Tibial nerve (tissue), 4 donors: ENCODE measurements at places on chromosomes 6 and 20. TPM values are rescaled to one million over a fixed set of nuclear protein-coding genes. Genes with fewer than 3 reads are reported as not detected.

- no peaks in the 10 kb centered on the region for H3K36me3 ChIP-seq
- DNase-seq: no peak
- H3K4me1 ChIP-seq: no peaks in the 10 kb centered on the region
- peaks cover 7% of the 10 kb centered on the region for H3K27me3 ChIP-seq
These were observed 27.9 kb downstream of the ZNF334 start for GRCh38 chr20:46485431-46485830.

DNA sequence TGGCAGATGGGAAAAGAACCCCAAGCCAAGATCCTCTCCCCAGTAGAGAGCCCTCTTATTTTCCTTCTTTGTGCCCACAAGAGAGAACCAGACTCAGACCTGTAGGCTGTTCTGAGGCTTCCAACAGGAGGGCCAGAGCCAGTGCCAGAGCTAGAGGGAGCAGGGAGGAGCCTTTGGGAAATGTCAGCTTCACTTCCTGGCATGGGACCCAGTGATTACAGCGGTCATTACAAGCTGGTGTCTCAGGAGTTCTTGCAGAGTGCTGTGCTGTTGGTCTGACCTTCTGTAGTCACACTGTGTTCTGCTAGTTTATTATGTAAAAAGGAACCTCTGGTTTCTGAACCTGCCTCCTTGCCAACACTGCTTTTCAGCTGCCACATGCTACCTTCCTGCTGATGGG, 38.9 kb downstream of the STK35 start:
- H3K36me3 ChIP-seq: peaks cover 5% of the 10 kb centered on the region
- DNase-seq: peak; percentile 57
- no peak overlapping the region for H3K27ac ChIP-seq
- H3K4me3 ChIP-seq: no peak overlapping the region
- H3K27me3 ChIP-seq: no peaks in the 10 kb centered on the region

DNA sequence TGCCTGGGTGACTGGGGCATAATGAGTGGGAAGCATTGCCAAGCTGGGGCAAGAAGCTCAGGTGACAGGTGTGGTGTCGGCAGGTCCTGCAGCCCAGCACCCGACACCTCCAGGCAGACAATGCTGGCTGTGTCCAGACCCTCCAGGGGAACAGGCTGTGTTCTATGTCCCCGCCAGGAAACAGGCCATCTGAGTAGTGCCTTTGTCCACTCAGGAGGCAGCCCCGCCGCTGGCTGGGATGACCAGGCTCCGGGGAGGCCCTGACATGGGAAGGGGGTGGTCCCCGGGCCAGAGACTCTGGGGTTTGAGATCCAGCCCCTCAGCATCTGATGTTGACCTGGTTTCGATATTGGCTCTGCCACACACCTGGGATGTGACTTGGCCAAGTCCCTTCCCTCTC, 28.4 kb downstream of the SNPH start:
- no peaks in the 10 kb centered on the region for H3K27me3 ChIP-seq
- H3K4me3 ChIP-seq: no peak overlapping the region
- H3K4me1 ChIP-seq: no peaks in the 10 kb centered on the region
- no peak overlapping the region for H3K27ac ChIP-seq

DNA sequence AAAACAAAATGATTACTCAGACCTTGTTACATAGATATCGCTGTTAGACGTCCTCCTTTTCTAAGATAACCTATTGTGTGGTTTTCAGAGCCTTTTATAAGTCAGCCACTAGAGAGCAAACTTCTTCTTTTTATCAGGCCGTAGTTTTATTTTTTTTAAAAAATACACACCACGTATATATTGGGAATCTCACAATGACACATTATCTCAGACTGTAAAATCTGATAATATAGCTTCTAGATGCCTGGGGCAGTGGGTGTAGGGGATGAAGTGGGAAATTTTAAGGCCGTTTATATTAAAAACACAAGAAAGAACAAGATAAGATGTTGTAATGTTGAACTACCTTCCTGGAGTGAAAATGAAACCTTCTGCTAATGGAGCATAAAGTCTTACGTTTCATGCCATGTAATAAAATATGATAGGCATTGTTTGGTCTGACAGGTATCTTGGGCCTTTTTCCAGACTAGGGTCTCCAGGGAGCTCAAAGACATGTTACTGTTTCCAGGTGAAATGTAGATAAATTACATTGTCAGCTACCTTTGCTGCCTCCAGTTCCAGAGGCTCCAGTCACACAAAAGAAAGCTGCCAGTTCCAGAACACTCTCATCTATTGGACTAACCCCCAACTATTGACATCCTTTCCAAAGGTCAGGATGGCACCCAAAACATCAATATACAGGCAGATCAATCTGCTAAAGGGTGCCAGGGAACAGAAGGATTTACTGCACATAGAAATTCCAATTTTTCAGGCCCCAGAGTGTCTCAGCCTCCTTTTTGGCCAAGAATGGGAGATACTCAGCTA, 130.2 kb upstream of the AKIRIN2 start:
- no peaks in the 10 kb centered on the region for H3K4me1 ChIP-seq
- no peak for DNase-seq
- H3K27ac ChIP-seq: peak overlapping the region; percentile 74
- no peaks in the 10 kb centered on the region for H3K36me3 ChIP-seq

DNA sequence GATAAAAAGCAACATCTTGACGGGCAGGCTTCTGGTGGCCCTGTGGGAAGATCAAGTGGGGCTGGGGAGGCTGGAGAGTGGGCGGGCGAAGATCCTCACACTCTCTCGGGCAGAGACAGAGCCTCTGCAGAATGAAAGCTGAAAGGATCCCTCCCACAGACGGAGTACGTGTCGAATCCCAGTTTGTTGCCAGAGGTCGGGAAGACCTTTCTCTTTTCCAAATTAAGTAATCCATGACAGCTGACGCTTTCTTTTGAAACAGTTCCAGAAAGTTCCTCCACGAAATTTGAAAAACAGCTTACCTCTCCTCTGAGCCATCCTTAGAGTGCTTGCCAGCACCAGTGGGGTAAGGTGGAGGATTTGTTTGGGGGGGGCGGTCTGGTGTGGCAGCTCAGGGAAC, 155.6 kb upstream of the SMLR1 start:
- H3K4me3 ChIP-seq: peak overlapping the region; percentile 3
- H3K4me1 ChIP-seq: no peaks in the 10 kb centered on the region
- peak; percentile 56 for DNase-seq

DNA sequence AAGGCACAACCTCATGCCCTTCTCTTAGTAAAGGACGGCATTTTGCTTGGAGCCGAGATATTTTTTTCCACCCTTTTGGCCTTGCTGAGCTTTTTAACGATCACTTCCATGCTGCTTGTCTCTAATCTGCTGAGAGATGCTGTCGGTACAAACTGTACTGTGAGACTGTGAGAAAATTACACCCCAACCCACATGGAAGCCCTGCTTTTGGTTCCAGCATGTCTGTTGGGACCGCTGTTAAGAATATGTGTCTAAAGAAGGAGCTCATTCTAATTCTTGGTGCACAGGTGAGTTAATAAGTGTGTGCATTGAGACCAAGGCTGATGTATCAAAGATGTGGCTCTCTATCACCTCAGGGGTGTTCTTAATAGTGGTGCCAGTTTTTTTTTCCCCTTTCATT, 304.5 kb upstream of the MAP3K7 start:
- H3K4me3 ChIP-seq: no peak overlapping the region
- H3K27me3 ChIP-seq: no peaks in the 10 kb centered on the region
- H3K4me1 ChIP-seq: no peaks in the 10 kb centered on the region
- no peak overlapping the region for H3K27ac ChIP-seq

DNA sequence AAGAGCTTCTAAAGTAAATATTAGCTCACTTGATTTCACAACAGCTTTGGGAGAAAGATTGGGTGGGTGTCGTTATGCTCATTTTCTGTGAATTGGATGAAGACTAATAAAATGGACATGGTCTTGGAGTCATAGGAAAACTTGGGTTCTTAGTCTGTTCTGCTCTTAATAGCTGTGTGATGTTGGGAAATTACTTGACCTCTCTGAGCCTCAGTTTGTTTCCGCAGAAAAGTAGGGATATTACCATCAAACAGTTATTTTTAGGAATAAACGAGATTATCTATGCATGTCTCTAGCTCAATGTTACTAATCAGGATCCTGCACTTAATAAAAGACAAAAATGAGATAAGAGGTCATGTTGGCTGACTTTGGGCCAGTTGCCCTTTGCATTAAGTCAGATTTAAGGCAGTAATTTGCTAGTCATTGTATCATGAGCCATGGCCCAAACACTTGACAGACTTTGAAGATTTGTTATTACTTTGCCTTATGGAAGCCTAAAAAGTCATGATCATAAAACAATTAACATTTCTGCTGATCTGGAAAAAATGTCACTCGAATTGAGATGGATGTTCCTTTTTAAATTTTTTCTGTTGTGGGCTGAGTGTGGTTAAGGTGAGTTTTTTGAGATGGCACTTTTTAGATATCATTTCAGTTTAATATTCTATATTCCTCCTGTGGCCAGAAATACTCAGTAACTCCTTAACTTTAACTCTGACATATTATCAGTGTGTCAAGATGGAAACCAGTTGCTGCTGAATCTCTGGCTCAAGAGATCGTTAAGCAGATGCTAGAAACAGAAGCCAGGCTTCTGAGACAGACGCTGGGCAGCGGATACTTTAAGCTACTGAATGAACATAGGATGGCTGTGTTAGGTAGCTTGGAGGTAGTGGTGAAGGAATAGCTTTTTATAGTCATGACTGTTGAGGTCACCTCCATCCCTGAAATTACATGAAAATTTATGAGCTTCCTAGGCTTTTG, 291.6 kb downstream of the PHF3 start:
- H3K4me3 ChIP-seq: no peak overlapping the region
- H3K27ac ChIP-seq: no peak overlapping the region
- no peaks in the 10 kb centered on the region for H3K36me3 ChIP-seq
- H3K27me3 ChIP-seq: no peaks in the 10 kb centered on the region
- no peaks in the 10 kb centered on the region for H3K4me1 ChIP-seq
- no peak for DNase-seq

DNA sequence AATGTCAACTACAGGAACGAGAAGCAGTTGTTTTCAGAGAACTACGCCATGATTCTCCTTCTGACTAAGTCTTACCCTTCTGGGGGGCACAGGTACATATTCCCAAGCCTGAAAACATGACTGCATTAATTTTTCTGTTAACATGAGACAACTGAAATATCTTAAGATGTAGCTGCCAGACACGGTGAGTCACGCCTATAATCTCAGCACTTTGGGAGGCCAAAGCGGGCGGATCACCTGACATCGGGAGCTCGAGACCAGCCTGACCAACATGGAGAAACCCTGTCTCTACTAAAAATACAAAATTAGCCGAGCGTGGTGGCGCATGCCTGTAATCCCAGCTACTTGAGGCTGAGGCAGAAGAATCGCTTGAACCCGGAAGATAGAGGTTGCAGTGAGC, 21.7 kb downstream of the TBC1D20 start:
- DNase-seq: no peak
- H3K4me3 ChIP-seq: no peak overlapping the region
- peaks cover 22% of the 10 kb centered on the region for H3K36me3 ChIP-seq
- no peaks in the 10 kb centered on the region for H3K27me3 ChIP-seq
- H3K4me1 ChIP-seq: peaks cover 3% of the 10 kb centered on the region

DNA sequence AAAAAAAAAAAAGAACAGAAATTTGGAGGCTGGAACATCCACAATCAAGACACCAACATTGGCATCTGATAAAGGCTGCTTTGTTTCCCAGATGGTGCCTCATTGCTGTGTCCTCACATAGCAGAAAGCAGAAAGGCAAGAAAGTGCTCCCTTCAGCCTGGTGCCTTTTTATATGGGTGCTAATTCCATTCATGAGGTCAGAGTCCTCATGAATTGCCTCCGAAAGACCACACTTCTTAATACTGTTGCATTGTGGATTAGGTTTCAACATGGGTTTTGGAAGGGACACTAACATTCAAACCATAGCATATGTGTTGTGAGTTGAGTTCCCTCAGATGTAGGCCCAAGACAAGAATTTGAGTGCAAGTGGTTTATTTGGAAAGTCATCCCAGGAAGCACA, 8.0 kb upstream of the C20orf202 start:
- DNase-seq: no peak
- no peaks in the 10 kb centered on the region for H3K27me3 ChIP-seq
- no peak overlapping the region for H3K4me3 ChIP-seq
- no peaks in the 10 kb centered on the region for H3K36me3 ChIP-seq
- no peak overlapping the region for H3K27ac ChIP-seq
- no peaks in the 10 kb centered on the region for H3K4me1 ChIP-seq

GRCh38 chr20:32451682-32452461, 93.7 kb downstream of the ASXL1 start:
- H3K4me1 ChIP-seq: peaks cover 62% of the 10 kb centered on the region
- H3K27ac ChIP-seq: peak overlapping the region; percentile 60
- no peak for DNase-seq
- H3K36me3 ChIP-seq: peaks cover 92% of the 10 kb centered on the region
- no peaks in the 10 kb centered on the region for H3K27me3 ChIP-seq

DNA sequence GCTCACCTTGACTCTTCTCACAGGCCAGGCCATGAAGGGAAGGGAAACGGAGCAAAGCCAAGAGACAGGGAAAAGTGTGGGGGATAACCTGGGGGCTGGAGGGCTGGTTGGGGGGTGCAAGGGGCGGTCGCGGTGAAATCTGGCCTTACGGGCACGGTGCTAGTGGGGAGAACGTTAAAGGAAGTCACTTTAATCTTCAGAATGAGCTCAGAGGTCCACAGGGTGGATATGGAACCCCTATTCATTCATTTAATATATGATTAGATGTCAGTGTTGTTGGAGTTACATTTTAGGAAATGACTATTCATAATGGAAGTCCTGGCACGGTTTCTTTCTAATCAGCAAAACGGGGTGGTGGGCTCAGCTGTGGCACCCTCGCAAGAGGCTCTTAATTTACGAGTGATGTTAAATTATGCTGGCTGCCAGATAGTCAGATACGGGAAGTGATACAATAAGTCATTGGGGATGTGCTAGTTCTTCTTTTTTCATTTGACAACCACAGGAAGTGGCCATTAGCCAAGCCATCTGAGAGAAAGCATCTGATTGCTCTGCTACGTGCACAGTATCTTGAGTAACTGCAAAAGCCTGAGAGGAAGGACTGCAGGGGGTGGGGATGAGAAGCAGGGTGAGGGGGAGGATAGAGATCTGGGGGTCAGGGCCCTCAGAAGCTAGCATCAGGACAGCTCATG, 253.0 kb downstream of the QKI start:
- no peak for DNase-seq
- no peaks in the 10 kb centered on the region for H3K27me3 ChIP-seq
- H3K4me3 ChIP-seq: no peak overlapping the region
- H3K4me1 ChIP-seq: no peaks in the 10 kb centered on the region
- no peaks in the 10 kb centered on the region for H3K36me3 ChIP-seq

- H3K4me3 ChIP-seq: no peak overlapping the region
- H3K36me3 ChIP-seq: no peaks in the 10 kb centered on the region
- DNase-seq: no peak
- no peaks in the 10 kb centered on the region for H3K4me1 ChIP-seq
- H3K27me3 ChIP-seq: no peaks in the 10 kb centered on the region
These were observed 100.9 kb downstream of the TMEM200A start for GRCh38 chr6:130466748-130467061.

GRCh38 chr6:72321788-72322187, 300.1 kb upstream of the KCNQ5 start:
- H3K4me3 ChIP-seq: no peak overlapping the region
- H3K27ac ChIP-seq: no peak overlapping the region
- no peaks in the 10 kb centered on the region for H3K27me3 ChIP-seq
- no peaks in the 10 kb centered on the region for H3K36me3 ChIP-seq

The OR2W1 gene
- not detected for total RNA-seq

The SLC22A3 gene
- total RNA-seq: 76.8 TPM

The BTN3A1 gene
- 12.6 TPM for total RNA-seq

The ADGRF5 gene
- total RNA-seq: 17.6 TPM

The RBPJL gene
- not detected for total RNA-seq
